ENCODE measurements at places on chromosomes 7 and 10. TPM values are rescaled to one million over a fixed set of nuclear protein-coding genes. Genes with fewer than 3 reads are reported as not detected.

Gene UPK3BL2
- total RNA-seq: 2.5 TPM

Gene EN2
- not detected for total RNA-seq

Gene C10orf95
- not detected for total RNA-seq

Gene EGR2
- total RNA-seq: not detected

Gene CUZD1
- 0.47 TPM for total RNA-seq

Gene CALCR
- not detected for total RNA-seq

Gene PRKAR2B
- 3.4 TPM for total RNA-seq

Gene FIS1
- 310 TPM for total RNA-seq

Gene MEIG1
- total RNA-seq: 0.52 TPM

Gene STEAP1B
- 21.0 TPM for total RNA-seq

Gene TUBB8
- not detected for total RNA-seq

Gene TDRD1
- not detected for total RNA-seq

Gene LIPM
- not detected for total RNA-seq

Gene SRRM3
- 0.94 TPM for total RNA-seq

Gene NRBF2
- 22.0 TPM for total RNA-seq

Gene CC2D2B
- not detected for total RNA-seq

Gene ATRNL1
- total RNA-seq: 0.16 TPM

Gene MYH16
- total RNA-seq: not detected

Gene IDI2
- total RNA-seq: not detected

Gene PRLHR
- total RNA-seq: not detected

Gene WNT8B
- total RNA-seq: not detected

Gene DLX5
- not detected for total RNA-seq

Gene STMP1
- 15.3 TPM for total RNA-seq

Gene ARHGAP22
- total RNA-seq: 34.2 TPM

Gene GIMAP1
- total RNA-seq: 0.09 TPM

Gene KCNMA1
- total RNA-seq: 70.6 TPM

Gene ASL
- 18.8 TPM for total RNA-seq

Gene KIFBP
- 21.6 TPM for total RNA-seq

Gene HACD1
- 20.6 TPM for total RNA-seq

Gene ITGB1
- 2,633 TPM for total RNA-seq

Gene CTAGE4
- 0.32 TPM for total RNA-seq

Gene CLEC5A
- not detected for total RNA-seq

Gene OR2A12
- total RNA-seq: not detected

Gene KCP
- total RNA-seq: 0.34 TPM

Gene TMEM196
- total RNA-seq: not detected

Gene NPTX2
- under 0.01 TPM for total RNA-seq

Gene MMP21
- not detected for total RNA-seq

Gene GPR37
- 4.7 TPM for total RNA-seq

Gene TRIM73
- total RNA-seq: 0.94 TPM

Gene ENTPD7
- total RNA-seq: 7.6 TPM

Gene ACSM6
- total RNA-seq: not detected

Gene GRID2IP
- total RNA-seq: under 0.01 TPM

Gene ABCF2
- total RNA-seq: 31.0 TPM

Gene DGKB
- not detected for total RNA-seq

Gene NPSR1
- not detected for total RNA-seq

Gene OR9A2
- not detected for total RNA-seq

Gene CLDN4
- total RNA-seq: 0.43 TPM

Gene CRYGN
- 0.47 TPM for total RNA-seq

Gene PSMG3
- 22.7 TPM for total RNA-seq

Gene NUTM2A
- total RNA-seq: 0.34 TPM

Gene ZC3HAV1
- total RNA-seq: 17.7 TPM

Gene PIK3CG
- not detected for total RNA-seq

Gene TMEM229A
- total RNA-seq: not detected

Gene ZNF138
- total RNA-seq: 2.1 TPM

Gene NRCAM
- 0.17 TPM for total RNA-seq

Gene OTUD1
- total RNA-seq: 2.7 TPM

Gene CARD11
- total RNA-seq: not detected

Gene GLUD1
- 254 TPM for total RNA-seq

Gene RBM17
- total RNA-seq: 39.1 TPM

Measured in bronchial smooth muscle cell (primary cell).